ENCODE measurements at places on chromosomes 3 and 15.

DNA sequence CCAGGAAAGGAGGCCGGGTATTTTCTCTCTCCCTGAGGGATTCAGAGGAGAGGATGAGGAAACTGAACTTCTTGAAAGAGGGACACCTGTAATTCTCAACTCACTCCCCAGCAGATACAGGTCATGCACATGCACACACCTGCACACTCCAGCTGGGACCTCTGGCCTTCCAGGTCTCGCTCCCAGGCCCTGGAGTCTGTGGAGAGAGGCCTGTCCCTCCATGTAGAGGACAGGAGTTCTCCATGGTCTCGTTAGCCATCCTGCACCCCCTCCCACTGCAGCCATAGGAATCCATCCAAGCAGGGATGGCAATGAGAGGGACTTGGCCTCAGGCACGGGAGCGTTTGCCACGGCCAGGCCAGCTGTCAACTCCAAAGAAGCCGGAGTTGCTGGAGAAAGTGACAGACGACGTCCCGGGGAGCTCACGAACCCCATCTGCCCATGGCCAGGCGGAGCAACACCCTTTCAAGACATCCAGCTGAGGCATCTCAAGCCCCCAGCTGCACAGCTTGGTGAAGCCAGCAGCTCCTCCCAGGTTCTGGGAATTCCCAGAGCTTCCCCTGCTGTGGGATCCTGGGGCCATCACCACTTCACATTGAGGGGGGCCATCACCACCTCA lies 223.3 kb downstream of the UACA start:
- no peak for DNase-seq

DNA sequence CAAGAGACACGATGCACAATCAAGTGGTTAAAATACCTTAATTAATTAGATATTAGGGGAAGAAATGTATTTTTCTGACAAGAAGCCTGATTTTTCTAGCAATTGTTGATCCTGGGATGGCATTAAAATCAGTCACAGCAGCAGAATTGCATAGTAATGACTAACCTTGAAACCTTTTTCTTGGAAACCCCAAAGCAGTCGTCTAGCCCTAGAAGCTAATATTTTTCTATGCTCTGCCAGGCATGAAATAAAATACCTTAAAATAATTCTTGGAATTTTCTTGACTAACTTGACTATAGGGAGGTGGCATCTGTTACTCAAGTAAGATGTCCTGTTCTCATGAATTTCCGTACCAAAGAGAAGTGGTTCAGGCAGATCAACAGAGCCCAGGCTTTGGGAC lies 204.1 kb downstream of the THRB start:
- DNase-seq = no peak

- peak; percentile 22 for DNase-seq
Observed at GRCh38 chr3:150825192-150825915, 62.4 kb upstream of the SIAH2 start.

DNA sequence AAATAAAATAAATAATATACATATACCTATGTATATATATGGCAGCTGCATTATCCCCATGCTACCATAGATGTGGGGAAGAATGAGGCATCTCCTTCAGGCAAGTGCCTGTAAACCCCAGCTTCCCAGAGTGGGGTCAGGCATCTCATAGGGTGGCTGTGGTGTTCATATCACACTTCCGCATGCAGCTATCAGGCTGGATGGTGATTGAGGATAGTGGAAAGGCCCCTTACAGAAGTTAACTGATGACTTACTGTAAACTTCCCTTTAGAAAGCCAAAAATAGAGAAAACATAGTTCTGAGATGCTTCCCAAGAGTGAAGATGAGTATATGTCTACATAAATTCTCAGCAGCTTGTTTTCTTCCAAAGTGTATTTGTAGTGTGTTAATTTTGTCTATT lies 3.5 kb upstream of the PP2D1 start:
- DNase-seq = no peak

GRCh38 chr15:28873585-28874190 lies 12.1 kb upstream of the APBA2 start:
- DNase-seq = no peak

DNA sequence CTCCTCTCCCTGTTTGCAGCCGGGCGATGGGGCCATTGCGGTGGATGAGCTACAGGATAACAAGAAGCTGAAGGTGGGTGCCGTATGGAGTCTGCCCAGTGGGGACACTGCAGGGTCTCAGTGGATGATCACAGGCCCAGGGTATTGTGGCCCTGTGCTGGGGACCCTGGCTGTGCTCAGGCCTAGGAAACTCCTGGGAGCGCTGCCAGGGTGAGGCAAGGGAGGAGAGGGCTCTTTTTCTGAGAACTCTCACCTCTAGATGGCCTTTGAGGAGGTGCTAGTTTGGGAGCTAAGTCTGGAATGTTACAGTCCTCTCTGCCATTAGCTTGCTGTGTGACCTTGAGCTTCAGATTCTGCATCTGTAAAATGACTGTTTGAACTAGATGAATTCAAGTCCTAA lies 16.4 kb downstream of the SLC24A1 start:
- DNase-seq = no peak

GRCh38 chr15:72369964-72370363 lies 5.8 kb downstream of the HEXA start:
- no peak for DNase-seq

DNA sequence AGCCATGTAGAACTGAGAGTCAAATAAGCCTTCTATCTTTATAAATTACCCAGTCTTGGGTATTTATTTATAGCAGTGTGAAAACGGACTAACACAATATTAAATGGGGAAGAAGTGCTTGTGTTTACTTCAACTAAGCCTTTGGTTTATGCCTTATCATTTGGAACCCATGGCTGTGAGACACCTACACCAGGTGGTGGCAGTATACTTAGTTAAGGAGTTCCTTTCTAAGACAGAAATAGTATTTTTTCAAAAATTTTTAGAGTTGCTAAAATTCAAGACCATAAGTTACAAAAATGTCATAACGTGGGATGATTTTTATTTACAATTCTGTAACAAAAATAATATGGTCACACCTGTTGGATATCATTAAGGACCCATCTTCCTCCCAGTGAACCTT lies 354.5 kb upstream of the SOX14 start:
- DNase-seq = no peak

- no peak for DNase-seq
Observed at GRCh38 chr3:48318713-48319468, 14.6 kb downstream of the SPINK8 start.

- DNase-seq = no peak
Observed at GRCh38 chr15:91264651-91265351, 164.7 kb downstream of the SV2B start.

DNA sequence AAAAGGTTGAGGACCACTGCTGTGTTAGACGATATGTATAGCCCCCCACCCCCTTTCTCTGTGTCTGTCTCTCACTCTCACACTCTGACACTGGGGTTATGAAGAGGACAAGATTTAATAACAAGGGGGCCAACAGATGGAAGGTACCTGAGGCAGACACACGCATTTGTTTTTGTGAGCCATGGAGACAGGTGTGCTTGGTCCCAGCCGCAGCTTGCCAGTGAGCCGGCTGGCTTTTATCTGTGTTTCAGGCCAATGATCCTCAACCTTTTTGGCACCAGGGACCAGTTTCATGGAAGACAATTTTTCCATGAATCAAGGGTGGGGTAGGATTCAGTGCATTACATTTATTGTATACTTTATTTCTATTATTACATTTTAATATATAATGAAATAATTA lies 394.9 kb upstream of the RGMA start:
- no peak for DNase-seq

DNA sequence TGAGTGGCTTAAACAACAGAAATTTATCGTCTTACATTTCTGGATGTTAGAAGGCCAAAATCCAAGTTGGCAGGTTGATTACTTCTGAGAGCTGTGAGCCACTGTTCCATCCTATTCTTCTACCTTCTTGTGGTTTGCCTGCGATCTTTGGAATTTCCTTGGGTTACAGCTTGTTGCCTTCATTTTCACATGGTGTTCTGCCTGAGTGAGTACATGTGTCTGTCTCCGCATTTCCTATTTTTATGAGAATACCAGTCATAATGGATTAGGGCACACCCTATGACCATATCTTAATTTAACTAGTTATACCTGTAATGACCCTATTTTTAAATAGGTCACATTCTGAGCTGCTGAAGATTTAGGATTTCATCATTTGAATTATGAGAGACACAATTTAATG lies 294.3 kb downstream of the CNTN4 start:
- no peak for DNase-seq

GRCh38 chr15:74275957-74276356 lies 39.8 kb downstream of the CCDC33 start:
- DNase-seq = no peak

DNA sequence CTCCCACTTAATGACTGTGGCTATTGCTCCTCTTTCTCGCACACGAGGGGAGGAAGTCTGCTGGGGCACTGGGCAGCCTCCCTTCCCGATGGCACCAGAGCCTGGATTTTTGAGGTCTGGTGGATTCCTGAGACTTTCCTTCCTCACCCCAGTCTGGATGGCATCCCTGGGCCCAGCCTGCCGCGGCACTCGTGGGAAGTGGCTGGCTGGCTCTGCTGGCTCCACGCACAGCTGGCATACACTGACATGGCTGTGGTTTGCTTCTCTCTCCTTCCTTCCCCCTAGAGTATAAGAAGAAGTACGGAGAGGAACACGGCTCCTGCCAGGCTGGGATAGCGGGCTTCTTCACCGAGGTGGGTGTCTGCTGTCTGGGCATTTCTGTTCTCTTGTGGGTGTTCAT lies 319.8 kb upstream of the LRRFIP2 start:
- DNase-seq = peak; percentile 66

DNA sequence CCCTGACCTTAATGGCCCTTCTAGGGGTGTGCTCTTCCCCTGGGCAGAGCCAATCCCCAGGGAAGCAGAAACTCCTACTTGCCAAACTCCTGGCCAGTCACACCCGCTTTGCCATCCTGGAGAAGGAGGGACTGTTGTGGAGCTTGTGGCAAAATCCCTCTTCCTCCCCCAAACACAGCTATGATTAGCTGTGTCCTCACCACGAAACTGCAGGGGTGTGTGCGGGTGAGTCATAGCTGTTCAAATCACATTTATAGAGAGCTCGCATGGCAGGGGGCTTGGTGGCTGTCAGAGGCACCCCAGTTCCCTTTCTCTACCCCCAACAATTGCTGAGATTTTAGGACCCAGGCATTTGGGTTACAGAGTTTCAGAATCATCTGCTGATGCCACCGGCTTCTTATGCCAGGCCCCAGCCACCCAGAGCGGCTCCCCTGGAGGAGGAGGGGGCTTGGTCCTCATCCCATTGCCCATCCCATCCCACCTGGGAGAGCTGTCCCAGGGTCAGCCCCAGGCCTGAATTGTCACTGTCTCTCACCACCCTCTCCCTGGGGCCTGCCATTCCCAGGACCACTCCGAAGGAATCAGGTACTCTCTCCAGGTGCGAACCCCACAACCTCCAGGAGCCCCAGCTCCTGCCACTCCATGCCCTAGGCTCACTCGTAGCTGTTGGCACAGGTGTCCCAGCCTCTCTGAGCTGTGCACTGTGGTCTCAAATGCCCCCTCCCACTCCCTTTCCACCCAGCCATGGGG lies 28.8 kb upstream of the MAGEF1 start:
- peak; percentile 56 for DNase-seq

GRCh38 chr3:114893361-114893760 lies 253.7 kb downstream of the ZBTB20 start:
- DNase-seq = no peak

DNA sequence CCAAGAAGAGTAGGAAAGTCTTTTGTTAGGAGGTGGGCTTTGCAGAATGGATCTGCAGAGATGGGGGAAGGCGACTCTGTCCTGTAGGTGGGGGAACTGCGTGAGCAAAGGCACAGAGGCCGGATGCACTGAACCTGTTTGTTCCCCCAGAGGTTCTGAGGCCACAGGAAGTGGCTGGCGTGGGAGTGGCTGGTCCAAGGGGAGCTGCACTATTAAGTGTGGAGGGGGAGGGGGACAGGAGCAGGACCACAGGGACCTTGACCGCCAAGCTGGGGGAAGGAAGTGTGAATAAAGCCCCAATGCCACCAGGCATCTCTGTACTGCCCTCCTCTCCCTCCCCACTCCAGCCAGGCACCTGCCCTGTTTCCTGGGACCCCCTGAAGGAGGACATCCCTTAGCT lies 51.8 kb downstream of the CYP11A1 start:
- DNase-seq = no peak

DNA sequence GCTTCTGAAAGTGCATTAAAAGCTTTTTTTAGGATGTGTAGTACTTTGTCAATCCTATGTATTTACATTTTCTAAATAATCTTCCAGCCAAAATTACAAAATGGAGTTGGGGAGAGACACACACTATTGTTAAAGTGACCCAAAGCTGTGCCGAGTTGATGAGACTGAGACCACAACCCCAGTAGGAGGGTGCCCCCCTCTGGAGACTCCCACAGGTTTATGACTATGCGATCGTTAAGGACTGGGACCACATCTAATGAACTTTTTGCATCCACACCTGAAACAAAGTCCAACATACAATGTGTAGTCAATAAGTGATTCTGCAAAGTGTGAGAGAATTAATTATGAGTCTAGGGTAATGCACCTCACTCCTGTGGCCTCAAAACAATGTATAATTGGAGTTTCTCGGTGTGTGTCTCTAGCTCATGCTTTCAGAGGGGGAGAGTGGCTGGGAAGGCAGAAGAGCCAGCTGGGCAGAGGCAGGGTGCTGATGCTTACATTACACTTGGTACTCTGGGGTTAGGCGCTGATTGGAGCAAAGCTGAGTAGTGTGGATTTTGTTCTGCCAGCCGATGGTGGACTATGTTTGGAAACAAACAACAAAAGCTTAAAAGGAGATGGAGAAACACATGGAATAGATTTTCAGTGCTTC lies 102.8 kb downstream of the KCNH8 start:
- DNase-seq = no peak

DNA sequence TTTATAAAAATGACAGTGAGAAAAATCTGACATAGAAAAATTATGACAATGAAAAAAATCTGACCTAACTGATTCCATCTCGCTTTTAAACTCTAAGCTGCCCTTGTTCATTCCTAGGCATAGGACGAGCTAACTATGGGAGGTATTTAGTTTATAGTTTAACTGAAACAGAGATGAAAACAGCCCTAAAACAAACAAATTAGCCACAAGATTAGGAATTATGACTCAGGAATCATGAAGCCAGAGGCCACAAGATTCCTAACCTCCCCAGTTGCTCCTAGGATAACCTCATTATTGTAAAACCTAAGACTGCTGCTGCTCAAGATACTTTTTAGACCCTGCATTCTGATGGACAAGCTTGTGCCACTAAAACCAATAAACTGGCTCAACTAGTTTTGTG lies 122.7 kb upstream of the MNS1 start:
- no peak for DNase-seq

GRCh38 chr15:26974120-26974780 lies 3.3 kb downstream of the GABRG3 start:
- DNase-seq = no peak

DNA sequence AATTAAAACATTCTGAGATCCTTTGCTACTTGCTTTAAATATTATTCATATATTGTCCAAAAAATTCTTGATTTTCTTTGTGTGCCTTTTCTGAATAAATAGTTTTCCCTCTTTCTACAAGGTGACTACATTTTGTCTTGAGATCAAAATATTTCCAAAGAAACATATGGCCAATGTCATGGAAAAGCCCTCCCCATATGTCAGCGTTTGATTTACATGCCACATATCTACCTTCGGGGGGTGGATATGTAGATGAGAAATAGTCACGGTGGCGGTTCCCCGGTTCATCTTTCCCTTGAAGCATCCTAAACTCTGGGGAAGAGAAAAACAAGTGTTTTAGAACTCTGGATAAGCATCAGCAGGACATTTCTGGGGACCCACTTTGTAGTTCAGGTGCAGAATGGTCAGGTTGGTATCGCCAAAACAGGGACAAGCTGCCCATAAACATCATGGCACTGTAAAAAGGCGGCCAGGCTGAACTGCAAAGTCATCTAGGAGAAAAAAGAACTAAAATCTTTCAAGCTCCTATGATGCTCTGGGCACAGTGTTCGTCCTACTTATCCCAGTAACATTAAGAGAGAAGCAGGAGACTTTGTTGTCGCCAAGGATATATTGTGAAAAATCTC lies 91.5 kb downstream of the MEX3B start:
- DNase-seq = no peak
